Suprapubic skin (tissue), 4 donors: ENCODE measurements at places on chromosomes 2 and 18. TPM values are rescaled to one million over a fixed set of nuclear protein-coding genes. Genes with fewer than 3 reads are reported as not detected.
A peak's percentile ranks its signal among the peaks of the same experiment; 100 is the strongest.

DNA sequence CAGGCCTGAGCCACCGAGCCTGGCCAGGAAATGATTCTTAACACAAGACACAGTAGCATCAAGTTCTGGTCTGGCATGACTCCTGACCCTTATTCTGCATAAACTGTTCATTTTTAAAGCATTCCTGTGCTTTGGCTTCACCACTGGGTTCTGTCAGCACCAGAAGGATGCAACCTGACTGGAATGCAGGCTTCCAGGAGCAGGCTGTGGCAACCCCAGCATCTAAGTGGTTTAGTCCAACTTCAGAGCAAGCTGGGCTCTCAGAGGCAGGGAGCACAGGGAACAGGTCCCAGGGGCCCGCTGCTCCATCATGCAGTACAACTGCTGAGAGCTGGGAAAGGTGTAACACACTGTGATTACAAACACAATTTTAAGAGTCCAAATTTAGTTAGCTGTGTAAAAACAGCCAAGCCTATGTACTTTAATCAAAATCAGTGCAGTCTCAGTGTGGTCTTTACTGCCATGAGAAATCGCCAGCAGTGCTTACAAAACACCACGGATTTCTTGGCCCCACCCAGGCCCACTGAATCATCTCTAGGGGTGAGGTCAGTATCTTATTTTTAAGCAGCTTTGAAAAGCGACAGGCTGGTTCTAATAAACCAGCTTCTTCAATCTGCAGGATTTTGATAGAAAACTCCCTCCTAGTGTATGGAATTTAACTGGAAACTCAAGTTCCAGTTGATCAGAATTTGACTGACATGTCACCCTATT is 44.4 kb upstream of the TMEM182 start:
- DNase-seq = no peak
- no peak overlapping the region for H3K4me3 ChIP-seq
- H3K27me3 ChIP-seq = no peaks in the 10 kb centered on the region
- H3K36me3 ChIP-seq = peaks cover 28% of the 10 kb centered on the region
- H3K27ac ChIP-seq = peak overlapping the region; percentile 43

DNA sequence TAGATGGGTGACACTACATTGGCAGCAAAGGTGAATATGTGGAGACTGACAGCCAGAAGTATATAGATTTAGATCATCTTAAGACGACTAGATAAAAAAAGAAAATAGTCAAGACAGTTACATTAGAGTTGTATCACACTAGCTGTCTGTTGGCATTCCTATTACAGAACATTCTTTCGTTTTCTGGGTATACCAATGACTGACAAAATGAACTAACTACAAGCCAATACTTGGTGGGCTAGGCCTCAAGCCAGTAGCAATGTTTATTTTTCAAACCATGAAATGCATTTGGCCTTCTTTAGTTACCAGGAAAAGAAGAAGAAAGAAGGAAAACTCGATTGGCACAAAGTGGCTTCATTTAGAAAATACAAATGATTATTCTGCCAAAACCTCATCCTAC is 944.9 kb upstream of the ZEB2 start:
- no peaks in the 10 kb centered on the region for H3K27me3 ChIP-seq
- H3K36me3 ChIP-seq = no peaks in the 10 kb centered on the region

DNA sequence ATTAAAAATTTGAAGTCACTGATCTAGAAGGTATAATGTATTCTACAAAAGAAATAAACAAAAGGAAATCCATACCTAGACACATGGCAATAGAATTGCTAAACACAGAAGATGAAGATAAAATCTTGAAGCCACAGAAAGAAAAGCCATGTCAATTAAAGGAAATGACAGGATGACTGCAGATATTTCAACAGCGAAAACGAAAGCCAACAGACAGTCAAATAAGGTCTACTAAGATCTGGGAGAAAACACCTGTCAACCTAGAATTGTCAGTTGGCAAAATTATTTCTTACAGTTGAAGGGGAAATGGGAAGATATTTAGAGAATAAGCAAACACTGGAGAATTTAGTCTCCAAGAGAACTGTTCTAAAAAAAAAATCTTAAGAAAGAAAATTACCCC is 39.2 kb downstream of the NETO1 start:
- no peak overlapping the region for H3K4me3 ChIP-seq
- no peaks in the 10 kb centered on the region for H3K4me1 ChIP-seq
- DNase-seq = no peak
- no peaks in the 10 kb centered on the region for H3K36me3 ChIP-seq

GRCh38 chr2:139007130-139007529 is 226.9 kb upstream of the NXPH2 start:
- no peaks in the 10 kb centered on the region for H3K36me3 ChIP-seq
- no peak for DNase-seq

DNA sequence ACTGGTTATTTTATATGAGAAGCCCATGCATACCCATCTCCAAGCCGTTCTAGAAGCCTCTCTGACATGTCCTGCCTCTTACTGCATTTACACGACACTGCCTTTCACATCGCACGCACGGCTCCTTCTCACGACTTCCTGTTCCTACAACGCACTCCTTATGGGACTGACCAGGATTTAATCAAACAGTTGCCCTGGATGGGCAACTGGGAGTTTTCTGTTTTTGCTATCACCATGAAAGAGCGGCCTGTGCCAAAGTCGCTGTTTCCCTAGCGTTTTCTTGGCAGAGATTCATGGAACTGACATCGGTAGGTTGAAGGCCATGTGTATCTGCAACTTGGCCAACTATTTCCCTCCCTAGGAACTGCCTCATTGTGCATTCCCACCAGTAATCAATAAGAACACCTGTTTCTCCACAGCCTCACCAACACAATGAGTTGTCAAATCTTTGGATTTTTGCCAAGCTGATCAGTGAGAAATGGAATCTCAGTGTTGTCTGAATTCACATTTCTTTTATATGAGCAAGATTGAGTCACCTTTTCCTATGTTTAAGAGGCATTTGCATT is 97.2 kb upstream of the OTOS start:
- H3K4me1 ChIP-seq = peaks cover 35% of the 10 kb centered on the region
- H3K4me3 ChIP-seq = no peak overlapping the region
- no peak for DNase-seq
- no peaks in the 10 kb centered on the region for H3K36me3 ChIP-seq

- H3K27ac ChIP-seq = no peak overlapping the region
- H3K27me3 ChIP-seq = no peaks in the 10 kb centered on the region
- H3K4me1 ChIP-seq = peaks cover 18% of the 10 kb centered on the region
These were observed 63.1 kb upstream of the MGAT5 start for GRCh38 chr2:134190807-134191203.

DNA sequence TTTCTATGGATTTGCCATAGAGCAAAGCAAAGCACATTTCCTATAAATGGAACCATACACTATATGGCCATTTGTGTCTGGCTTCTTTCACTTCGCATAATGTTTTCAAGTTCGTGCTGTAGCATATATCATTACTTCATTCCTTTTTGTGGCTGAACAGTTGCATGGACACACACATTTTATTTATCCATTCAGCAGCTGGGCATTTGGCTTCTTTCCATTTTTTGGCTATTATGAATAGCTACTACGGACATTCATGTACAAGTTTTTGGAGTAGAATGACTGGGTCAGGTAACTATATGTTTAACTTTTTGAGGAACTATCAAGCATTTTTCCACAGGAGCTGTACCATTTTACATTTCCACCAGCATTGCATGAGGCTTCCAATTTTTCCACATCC is 10.7 kb upstream of the SELENOI start:
- no peaks in the 10 kb centered on the region for H3K27me3 ChIP-seq
- H3K36me3 ChIP-seq = no peaks in the 10 kb centered on the region
- no peak overlapping the region for H3K27ac ChIP-seq
- H3K4me1 ChIP-seq = peaks cover 1% of the 10 kb centered on the region
- DNase-seq = no peak

DNA sequence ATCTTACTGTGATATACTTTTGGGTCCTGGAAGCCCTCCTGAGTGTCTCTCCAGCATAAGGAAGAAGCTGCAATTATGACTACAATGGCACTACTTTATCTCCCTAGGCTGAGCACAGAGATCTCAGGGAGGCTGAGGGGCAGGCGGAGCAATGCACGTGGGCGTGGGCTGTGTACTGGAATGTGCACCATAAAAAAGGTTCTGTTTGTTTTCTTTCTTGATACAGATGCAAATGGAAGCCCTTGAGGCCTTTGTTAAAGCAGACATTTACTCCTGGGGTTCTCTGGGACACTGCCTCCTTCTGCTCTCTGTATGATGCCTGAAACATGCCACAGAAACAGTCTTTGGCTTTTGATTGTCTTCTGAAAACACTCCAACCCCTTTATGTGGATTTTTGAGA is 79.1 kb upstream of the DLX2 start:
- H3K27me3 ChIP-seq = no peaks in the 10 kb centered on the region
- H3K4me1 ChIP-seq = peaks cover 7% of the 10 kb centered on the region
- no peaks in the 10 kb centered on the region for H3K36me3 ChIP-seq
- no peak for DNase-seq

DNA sequence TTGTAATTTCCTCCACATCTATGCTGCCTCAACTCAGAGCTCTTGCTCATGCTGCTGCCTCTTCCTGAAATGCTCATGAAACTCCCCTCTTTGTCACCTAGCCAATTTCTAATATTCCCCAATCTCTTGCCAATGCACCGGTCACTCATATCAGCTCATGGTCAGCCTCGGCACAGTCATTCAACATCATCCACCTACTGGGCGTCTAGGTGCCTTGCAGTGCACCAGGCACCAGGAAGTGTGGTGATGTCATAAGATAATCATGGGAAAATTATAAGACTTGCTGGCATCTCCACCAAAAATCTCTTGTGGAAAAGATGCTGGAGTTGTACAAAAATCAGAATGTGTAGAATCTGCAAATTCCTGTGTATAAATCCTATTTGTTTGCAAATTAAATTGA is 52.6 kb upstream of the RAB27B start:
- no peaks in the 10 kb centered on the region for H3K4me1 ChIP-seq
- H3K27me3 ChIP-seq = no peaks in the 10 kb centered on the region
- H3K27ac ChIP-seq = peak overlapping the region; percentile 42
- DNase-seq = no peak
- no peaks in the 10 kb centered on the region for H3K36me3 ChIP-seq

DNA sequence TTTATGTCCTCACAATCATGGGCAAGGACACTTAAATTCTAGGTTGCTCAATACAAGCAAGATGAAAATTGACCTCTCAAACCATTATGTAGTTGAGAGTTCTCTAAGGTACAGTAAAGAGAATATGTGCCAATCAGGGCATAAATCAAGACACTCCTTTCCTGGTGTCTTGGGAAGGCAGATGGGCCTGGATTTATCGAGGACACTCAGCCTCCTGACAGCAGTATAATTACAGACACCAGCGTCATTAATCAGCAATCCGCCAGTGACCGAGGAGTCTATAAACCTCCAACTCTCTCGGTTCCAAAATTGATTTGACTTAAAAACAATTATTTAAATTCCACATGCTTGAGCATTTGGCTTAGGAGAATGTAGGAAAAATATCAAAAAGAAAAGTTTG is 75.7 kb upstream of the DAPL1 start:
- H3K4me3 ChIP-seq = no peak overlapping the region
- no peaks in the 10 kb centered on the region for H3K27me3 ChIP-seq
- H3K4me1 ChIP-seq = peaks cover 22% of the 10 kb centered on the region
- no peak for DNase-seq
- H3K27ac ChIP-seq = no peak overlapping the region
- no peaks in the 10 kb centered on the region for H3K36me3 ChIP-seq

Gene IL36A
- total RNA-seq = not detected

Gene ZNF638
- 109 TPM for total RNA-seq

Gene SULT1C3
- not detected for total RNA-seq

Gene ZSWIM2
- total RNA-seq = not detected

Gene KLHL14
- total RNA-seq = 0.24 TPM
